ENCODE measurements at places on chromosomes 7 and 10.

DNA sequence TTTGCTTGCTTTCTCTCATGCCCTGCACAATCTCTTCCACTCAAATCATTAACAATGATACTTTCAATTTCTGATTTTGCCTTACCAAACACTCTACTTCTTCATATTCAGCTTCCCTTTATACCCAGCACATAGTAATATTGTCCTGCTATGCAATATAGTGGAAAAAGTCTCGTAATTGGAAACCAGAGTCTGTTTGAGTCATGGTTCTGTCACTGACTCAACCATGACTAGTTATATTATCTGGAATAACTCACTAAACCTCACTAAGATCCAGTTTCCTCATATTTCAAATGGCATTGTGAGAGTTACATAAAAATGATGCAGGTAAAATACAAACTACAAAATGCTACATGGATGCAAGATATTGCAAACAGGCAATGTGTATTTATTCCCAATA is 98.5 kb upstream of the LRRTM3 start:
- DNase-seq = peak; percentile 47

GRCh38 chr10:58173391-58173790 is 94.3 kb downstream of the IPMK start:
- no peak for DNase-seq

GRCh38 chr7:26538689-26539088 is 247.0 kb downstream of the SNX10 start:
- DNase-seq = no peak

GRCh38 chr7:86643561-86644281 is at the start of gene GRM3:
Gene GRM3, plus strand, starts transcription at chr7:86643909. Its CDS starts 121,237 bp downstream, at chr7:86765146.
- no peak for DNase-seq

GRCh38 chr7:100348805-100349204 is 9.1 kb upstream of the PILRB start:
- DNase-seq = no peak

GRCh38 chr10:119860866-119861607 is 11.6 kb downstream of the MCMBP start:
- no peak for DNase-seq

Measured in GM04504 (cell line).